ENCODE measurements at places on chromosomes 3 and 15.

GRCh38 chr3:143596957-143597642 lies 251.2 kb downstream of the SLC9A9 start:
- DNase-seq: no peak

DNA sequence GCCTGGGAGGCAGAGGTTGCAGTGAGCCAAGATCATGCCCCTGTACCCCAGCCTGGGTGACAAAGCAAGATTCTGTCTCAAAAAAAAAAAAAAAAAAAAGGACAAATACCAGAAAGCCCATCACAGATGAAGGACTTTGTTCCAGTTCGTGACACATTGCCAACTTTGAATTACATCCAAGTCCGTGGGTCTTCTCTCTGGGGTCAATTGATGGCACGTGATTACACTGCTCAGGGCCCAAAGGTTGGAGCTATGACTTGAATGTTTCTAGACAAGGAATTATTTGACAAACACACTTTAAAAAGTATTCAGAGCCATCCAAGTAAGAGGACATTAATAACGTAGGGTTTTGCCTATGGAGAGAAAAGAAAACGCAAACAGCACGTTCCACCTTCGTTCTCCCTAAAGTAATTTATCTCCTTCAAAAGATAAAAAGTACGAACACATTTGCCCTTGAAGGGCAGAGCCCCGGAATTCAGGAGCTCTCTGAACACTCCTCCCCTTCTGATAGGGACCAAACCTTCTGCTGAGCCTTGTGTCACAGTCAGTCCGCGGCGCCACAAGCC lies 31.3 kb upstream of the ST3GAL6 start:
- DNase-seq: no peak

GRCh38 chr3:116083683-116084082 lies 361.6 kb downstream of the LSAMP start:
- DNase-seq: no peak

DNA sequence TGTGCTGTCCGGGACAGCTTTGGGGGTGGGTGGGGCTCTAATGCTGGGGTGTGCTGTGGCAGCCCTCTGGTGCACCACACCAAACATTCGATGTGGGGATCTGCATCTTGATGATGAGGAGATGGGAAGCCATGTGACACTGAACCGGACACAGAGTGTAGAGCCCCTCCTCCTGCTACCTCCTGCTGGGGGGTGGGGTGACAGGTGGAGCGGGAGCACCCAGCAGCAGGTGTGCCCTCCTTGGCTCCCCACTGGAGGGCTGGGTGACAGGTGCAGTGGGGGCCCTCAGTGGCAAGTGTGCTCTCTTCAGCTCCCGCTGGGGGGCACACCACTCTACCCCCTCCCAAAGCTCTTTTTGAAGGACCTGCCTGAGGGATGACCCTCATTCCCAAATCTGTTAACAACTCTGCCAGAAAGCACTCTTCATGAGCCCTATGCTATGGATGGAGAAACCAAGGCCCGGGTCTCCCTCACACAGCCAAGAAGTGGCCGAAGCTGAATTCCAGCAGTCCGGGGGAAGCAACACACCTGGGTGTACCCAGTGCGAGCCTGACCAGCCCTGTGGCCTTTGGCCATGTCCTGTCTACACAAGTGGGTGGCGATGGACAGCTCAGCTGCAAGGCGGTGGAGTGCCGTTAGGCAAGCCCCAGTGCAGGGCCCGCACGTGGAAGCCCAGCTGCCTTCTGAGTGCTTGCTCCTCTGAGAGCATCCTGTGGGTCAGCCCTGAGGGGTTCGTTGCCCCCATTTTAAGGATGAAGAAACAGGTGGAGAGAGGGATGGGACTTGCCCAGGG lies 609 bp upstream of the UROC1 start:
- DNase-seq: no peak

GRCh38 chr15:43514241-43515057 lies 3.0 kb upstream of the MAP1A start:
- DNase-seq: no peak

DNA sequence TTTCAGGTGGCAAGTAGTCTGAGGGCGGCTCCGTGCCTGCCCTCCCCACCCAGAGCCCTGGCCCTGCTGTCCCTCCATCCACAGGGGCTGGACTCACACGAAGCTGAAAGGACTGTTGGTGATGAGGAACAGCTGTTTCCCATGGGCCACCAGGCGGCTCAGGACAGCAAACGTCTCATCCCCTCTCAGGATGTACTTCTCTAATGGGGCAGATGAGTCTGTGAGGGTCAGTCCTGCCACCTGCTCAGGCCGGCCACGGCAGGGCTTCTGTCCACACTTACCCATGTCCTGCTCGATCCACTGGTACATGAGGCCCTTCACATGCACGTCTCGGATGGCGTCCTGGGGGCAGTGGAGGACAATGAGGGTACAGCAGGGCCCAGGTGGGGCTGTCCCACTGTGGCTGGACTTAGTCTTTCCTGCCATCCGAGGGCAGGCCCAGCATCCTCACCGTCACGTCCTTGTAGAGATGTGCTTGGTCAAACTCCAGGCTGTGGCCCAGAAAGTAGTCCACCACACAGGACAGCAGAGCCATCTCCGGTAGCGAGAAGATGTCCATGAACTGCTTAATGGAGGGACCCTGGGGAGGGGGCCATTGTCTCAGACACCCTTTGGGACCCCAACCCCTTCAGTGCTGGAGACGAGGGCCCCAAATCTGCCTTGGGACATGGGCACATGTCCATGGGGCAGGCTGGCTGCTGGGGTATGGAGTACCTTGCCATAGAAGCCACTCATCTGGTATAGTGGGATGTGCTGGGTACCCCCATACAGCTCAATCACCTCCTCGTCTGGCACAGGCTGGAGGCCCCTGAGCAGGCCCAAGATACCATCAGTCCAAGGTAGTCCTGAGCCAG lies 5.7 kb downstream of the NT5DC2 start:
- no peak for DNase-seq

- DNase-seq: no peak
Observed at GRCh38 chr3:60399292-60399691, 852.0 kb downstream of the FHIT start.

DNA sequence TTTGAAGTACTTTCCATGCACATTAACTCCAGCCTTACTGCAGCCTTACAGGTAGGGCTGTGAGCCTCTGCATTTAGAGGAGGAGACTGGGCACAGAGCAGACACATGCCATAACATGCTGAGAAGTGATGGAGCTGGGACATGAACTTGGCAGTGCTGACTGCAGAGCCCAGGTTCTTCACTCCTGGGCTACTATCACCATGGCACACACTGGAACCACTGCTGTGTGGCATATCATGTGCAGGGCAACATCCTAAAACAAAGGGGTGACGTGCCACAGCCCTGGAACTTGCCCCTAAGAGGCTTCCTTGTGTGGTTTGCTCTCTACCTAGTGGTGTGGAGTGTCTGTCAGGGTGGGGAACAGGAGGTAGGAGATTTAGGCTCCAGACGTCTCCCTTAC lies 25.4 kb downstream of the EHD4 start:
- DNase-seq: no peak

GRCh38 chr3:122298239-122298638 lies 26.8 kb upstream of the CSTA start:
- no peak for DNase-seq

GRCh38 chr3:45083023-45083422 lies 56.9 kb downstream of the CLEC3B start:
- DNase-seq: no peak

GRCh38 chr3:195282961-195283360 lies 12.0 kb upstream of the XXYLT1 start:
- no peak for DNase-seq

DNA sequence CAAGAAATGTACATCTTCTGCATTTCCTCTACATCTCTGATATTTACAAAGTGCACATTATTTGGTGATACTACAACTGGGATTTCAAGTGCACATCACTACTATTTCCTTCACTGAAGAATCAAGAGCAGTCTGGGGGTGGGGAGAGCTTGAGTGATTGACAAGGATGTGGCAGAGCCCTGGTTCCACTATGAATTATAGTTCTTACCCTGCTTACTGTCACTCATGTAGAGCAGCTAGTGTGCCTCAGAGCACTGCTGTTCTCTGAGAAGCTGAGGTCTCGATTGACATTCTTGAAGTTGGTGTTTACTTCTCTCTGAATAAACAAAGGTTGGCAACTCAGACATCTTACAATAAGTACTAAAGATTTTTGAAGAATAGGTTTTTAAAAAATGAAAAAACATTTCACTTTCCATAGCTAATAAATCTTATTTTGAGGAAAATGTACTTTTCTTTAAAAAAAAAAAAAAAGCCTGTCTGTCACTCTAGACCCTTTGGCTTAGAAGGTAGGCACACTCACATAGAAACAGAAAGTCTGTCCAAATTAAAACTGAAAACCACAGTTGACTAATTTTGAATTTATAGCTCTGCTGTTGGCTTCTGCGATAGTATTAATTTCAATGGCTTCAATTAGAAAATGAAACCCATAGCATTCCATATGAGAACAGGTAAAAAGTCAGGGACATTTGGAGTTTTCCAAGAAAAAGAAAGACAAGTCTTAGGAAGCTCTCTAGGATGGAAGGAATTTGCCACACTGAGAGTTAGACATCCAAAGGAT lies 5.6 kb downstream of the GREM1 start:
- DNase-seq: no peak

GRCh38 chr15:74540161-74540760 lies 759 bp upstream of the ARID3B start:
- no peak for DNase-seq

DNA sequence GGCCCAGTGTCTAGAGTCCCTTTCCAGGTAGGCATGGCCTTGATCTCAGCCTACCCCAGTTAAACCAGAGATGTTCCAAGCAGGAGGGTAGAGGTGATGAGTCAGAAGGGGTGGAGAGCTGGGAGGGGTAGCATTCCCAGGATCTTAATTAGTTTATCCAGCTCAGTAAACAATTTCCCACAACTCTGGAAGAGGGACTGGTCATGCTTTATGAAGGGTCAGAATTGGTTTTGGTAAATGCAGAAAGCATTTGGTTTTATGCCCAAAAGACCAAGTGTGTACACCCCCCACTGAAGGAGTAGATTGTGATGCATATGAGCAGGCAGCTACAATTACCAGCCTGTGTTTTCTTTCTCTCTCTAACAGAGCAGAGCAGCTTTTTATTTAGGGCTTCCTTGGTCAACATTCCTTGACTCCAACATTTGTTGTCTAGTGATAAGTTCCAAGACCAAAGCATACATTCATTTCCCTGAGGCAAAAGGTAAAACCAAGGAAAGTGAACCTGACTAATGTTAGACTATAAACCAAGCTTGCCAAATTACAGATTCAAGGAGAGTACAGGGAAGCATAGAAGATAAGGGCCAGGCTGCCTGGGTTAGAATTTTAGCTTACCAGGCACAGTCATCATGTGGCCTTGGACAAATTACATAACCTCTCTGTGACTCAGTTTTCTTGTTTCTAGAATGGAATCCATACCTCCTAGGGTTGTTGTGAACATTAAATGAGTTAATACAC lies 17.6 kb downstream of the EXOSC7 start:
- DNase-seq: no peak

- DNase-seq: no peak
Observed at GRCh38 chr15:75721923-75722870, 9.5 kb upstream of the CSPG4 start.

DNA sequence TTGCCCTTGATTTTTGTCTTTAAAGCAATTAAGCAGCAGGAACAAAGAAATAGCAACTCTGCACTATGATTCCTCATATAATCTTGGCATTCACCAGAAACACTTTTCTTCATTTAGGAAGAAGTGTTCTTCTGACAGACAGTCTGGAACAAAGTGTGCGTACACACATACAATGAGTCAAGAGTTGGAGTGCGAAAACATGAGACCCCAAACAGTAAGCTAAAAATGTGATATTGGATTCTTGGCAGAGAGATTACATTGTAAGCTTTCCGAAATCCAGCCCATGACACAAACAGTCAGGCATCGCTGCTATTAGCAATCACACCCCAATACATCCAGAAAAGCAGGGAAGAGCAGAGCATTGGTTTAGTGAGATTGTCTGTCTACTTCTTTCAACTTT lies 306.7 kb upstream of the TBC1D5 start:
- no peak for DNase-seq

- no peak for DNase-seq
Observed at GRCh38 chr3:197298945-197299854, 788 bp upstream of the DLG1 start.

DNA sequence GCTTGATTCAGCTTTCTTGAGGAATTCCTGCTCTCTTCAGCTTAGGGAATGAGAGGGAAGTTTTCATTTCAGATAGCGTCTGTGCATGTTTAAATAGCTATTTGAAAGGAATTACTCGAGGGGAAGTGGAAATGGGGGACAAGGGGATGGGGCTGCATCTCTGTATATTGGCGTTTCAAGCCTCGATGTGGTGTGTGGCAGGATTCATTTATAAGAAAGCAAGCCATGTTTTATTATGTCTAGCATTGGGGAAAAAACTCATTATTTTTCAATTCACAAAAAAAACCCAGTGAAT lies 1.0 kb downstream of the ATP2C1 start:
- DNase-seq: no peak

DNA sequence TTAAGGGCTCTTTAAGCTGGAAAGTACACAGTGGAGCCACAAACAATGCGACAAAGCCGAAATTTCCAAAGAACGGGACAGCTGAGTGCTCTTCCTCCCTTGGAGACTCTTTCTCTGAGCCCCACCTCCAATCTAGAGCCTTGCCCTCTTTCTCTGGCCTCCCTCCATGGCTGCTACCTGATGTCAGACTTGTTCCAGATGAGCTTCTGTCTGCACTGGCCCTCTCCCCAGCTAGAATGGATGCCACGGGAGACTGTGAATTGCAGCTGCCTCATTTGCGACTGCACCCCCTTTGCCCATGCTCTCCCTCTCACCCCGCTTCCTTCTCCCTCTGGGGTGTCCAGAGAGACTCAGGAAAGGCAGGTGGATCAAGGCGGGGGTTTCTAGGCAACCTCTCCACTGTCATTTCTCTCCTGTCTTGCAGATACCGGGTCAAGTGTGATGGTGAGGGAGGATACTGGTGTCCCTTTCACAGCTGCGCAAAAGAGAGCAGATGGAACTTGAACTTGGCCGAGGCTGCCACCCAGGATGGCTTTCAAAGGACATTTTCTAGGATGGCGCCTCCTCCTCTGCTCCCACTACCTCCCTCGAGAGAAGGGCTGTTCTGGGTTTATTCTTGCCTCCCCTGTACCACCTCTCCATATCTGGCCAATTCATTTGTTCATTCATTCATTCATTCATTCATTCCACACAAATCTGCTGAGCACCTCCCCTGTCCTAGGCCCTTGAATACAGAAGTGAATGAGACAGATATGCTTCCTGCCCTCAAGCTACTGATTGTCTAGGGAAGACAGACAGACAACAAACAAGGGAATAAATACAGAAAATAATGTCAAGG lies 12.8 kb downstream of the ATP2B2 start:
- DNase-seq: no peak
